ENCODE measurements at places on chromosomes 7 and 10.

- no peak for DNase-seq
These were observed 35.8 kb upstream of the GNAI1 start for GRCh38 chr7:80098795-80099194.

DNA sequence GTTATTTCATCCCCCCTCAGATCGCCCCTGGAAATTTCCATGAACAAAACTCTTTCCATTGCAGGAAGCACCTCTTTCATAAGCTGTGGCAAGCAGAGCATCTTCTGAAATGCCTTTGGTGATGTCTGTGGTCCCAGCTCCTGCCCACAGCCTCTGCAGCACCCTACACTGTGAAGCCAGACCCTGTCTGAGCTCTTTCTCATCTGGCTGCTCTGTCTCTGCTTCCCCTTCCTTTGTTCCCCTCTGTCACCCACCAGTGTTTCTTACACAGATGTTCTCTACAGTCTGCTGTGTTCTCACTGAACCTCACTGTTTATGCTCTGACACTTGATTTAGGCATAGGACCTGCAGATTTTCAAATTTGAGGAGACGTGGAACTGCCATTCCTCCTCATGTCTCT lies 1.9 kb upstream of the TAS2R39 start:
- DNase-seq: no peak

DNA sequence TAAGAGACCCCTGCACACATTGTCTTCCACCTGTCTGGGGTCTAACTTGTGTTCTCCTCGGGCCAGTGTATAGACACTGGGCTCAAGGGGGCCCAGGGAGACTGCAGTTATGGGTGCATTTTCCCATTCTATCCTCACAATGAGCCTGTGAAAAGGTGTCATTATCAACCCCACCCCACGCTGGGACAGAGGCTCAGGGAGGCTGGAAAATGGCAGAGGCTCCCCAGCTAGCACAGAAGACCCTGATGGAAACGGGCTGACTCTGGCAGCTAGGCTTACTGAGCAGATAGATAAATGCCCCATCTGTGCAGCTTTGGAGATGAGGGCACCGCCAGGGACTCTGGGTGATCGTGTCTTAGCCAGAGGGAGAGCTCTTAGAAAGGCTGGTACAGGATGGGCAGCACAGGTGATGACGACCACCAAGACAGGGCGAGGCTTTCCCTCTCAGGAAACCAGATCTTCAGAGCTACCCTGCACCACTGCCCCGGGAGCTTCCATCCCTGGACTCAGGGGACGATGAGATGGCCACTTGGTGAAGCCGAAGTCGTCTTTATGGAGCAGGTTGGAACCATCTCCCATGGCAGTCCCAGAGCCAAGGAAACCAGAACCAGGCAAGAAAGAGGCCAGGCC lies 58.2 kb upstream of the CHST15 start:
- DNase-seq: peak; percentile 17

GRCh38 chr7:117808341-117808757 lies 64.9 kb downstream of the CTTNBP2 start:
- no peak for DNase-seq

DNA sequence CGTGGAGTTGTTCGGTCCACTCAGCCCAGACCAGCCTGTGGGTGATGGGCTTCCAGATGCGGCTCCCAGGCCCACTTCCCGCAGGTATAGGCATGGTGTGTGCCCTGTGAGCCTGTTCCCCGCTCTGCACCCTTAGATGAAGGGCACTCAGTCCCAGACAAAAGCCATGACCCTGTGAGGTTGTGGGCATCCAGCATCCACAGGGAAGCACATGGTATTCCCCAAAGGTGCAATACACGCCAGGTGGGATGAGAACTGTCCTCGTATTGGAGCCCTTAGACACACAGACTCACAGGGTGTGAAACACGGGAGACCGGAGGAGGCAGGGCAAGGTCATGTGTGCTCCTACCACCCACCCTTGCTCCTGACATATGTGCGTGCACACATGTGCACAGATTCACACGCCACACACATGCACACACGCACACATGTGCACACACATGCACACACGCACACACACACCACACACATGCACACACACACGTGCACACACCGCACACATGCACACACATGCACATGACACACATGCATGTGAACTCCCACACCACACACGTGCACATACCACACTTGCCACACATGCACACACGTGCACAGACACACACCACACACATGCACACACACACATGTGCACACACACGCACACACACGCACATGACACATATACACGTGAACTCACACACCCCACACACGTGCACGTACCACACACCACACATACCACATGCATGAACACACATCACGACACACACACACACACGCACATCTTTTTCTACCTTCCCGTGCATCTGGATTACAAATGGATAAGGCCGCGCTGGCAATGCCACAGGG lies 319.4 kb downstream of the WDR37 start:
- DNase-seq: no peak

DNA sequence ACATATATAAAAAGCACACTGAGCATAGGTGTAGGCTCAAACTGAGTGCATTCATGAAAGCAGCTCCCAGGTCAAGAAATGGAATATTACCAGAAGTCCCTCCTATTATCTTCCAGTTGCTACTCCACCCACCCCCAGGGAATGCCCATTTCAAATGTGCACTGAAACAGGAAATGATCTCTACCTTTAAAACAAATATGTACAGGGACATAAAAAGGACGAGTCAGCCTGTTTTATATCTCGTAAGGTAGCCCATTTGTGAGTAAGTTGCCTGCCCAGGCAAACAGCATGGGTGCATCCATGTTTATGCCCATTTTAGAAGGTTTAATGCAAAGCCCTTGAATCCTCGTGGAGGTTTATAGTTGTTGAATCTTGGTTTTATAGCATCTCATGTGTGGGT lies 10.4 kb downstream of the FFAR4 start:
- DNase-seq: no peak

DNA sequence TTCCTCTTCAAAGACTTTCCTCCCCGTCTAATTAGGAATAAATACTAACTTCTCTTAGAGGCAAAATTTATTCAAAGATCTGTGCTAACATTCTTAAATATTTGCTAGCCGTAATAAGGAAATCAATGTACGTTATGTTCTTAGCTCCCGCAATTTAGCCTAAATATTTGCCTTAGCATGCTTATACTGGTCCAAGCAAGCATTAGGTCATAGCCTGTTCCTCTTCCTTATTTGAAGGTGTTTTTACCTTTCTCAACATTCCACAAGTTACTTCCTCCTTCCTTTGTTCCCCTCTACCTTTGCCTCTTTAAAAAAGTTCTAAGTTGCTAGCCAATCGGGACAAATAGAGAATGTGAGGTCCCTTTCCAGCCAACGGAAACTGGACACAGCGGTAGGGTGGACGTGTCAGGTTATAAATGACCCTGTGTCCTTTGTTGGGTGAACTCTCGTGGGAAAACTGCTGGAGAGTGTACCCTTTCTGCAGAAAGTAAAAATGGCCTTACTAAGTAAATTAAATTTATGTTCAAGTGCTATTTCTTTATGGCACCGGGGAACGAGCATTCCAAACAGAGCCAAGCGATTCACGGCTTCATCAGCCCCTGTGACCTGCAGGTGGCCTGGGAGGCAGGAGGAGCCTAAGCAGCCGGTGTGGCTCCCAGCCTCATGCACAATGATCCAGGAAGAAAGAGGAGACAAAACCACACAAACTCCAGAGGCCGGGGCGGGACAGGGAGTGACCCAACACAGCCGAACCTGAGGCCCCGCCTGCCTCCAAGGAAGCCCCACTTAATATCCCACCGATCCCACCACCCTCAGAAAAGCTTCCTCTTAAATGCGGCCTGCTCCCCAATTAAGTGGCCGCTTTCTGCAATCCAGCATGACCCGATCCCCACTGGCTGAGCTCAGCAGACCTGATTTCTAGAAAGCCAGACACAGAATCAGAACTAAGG lies 67.0 kb downstream of the ZRANB1 start:
- DNase-seq: no peak

- no peak for DNase-seq
These were observed 49.3 kb downstream of the CALML3 start for GRCh38 chr10:5573968-5574641.

- DNase-seq: no peak
These were observed 2.2 kb upstream of the MBLAC1 start for GRCh38 chr7:100124301-100125230.

- no peak for DNase-seq
These were observed 28.8 kb downstream of the XPNPEP1 start for GRCh38 chr10:109894516-109894915.

DNA sequence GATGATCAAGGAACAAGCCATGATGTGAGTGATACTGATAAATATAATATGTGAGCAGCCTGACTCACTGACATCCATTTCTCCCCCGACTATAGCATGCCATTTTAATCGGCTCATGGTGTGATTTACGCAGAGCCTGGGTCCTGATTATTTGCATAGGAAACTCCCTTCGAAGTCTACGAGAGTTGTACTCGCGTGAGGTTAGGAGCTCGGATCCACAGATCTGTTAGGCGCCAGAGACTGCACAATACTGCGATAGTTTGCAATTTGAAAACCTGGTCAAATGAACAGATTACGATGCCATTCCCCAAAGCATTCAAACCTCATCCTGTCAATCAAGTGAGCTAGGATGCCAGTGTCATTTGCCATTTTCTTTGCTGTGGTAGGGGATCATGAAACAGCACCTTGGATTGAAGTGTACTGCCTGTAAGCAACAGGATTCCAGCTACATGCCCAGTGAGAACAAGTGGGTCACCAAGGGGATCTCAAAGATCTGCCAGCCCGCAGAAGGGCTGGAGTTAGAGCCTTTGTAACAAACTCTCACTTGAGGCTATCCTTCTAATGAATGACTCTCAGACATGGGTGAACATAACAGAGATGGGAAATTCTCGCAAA lies 158.3 kb downstream of the FRMD4A start:
- no peak for DNase-seq

Data from urothelium cell line (cell line).